Sigmoid colon (tissue), 7 donors: ENCODE measurements at places on chromosomes 1 and 21.

- H3K4me3 ChIP-seq: no peak overlapping the region
- H3K4me1 ChIP-seq: peaks cover 6% of the 10 kb centered on the region
- H3K27ac ChIP-seq: no peak overlapping the region
- H3K36me3 ChIP-seq: no peaks in the 10 kb centered on the region
- no peaks in the 10 kb centered on the region for H3K27me3 ChIP-seq
These were observed 17.1 kb upstream of the PARP1 start for GRCh38 chr1:226425004-226425378.

DNA sequence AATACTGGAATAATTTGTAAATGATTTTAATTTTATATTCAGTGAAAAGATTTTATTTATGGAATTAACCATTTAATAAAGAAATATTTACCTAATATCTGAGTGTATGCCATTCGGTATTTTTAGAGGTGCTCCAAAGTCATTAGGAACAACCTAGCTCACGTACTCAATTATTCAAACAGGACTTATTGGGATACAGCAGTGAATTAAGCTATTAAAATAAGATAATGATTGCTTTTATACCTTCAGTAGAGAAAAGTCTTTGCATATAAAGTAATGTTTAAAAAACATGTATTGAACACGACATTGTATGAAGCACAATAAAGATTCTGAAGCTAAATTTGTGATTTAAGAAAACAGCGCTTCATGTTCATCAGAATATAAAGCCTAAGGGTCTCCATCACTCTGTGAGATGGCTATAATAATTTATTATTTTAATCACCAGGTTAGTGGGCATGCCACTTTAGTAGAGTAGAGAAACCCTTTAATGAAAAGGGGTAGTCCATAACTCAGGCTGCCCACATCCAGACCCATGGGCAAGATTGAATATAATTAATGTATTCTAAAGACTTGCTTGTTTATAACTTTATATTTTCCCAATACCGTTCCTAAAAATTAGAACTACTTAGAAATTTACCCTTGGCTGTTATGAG lies 3.2 kb downstream of the CCN1 start:
- no peak for DNase-seq
- peaks cover 44% of the 10 kb centered on the region for H3K4me1 ChIP-seq
- H3K4me3 ChIP-seq: no peak overlapping the region
- no peaks in the 10 kb centered on the region for H3K27me3 ChIP-seq
- peak overlapping the region; percentile 97 for H3K27ac ChIP-seq
- H3K36me3 ChIP-seq: peaks cover 5% of the 10 kb centered on the region

- peak overlapping the region; percentile 80 for H3K4me3 ChIP-seq
- DNase-seq: peak; percentile 76
- peaks cover 37% of the 10 kb centered on the region for H3K4me1 ChIP-seq
- H3K27me3 ChIP-seq: no peaks in the 10 kb centered on the region
- peak overlapping the region; percentile 91 for H3K27ac ChIP-seq
- peaks cover 11% of the 10 kb centered on the region for H3K36me3 ChIP-seq
These were observed 495 bp downstream of the PI4KB start for GRCh38 chr1:151326619-151327222.

DNA sequence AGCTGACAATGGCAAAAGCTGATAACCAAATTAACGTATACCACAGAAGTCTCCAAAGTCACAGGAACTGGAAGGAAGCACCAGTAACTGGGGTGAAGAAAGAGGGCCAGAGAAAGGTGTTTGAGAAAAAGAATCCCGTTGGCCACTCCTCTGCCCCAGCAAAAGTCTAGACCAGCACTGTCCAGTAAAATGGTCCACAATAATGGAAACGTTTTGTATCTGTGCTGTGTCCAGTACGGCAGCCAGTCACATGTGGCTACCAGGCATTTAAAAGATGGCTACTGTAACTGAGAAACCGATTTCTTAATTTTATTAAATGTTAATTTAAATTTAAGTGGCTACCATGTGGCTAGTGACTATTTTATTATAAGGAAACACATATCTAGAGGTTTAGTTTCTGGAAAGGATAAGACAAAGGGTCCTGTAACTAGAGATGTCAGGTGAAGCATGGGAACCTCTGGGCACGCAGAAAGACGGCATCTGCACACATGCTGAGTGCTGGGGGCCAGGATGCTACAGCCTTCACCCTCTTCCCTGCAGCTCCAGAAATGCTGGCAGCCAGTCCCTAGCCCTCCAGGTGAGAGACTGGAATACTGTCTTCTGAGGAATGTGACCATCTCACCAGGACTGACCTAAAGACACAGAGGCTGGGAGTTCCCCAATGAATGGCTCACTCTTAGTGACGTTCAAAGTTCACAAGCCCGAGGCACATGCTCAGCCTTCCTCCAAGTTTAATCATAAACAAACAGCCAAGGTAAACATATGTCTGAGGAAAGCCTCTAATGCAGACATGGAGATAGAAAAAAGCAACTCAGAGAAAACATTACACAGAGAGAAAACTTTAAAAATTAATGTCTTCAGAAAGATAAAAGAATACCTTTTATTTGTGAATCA lies 50.7 kb downstream of the JAK1 start:
- peaks cover 63% of the 10 kb centered on the region for H3K4me1 ChIP-seq
- H3K27ac ChIP-seq: no peak overlapping the region
- H3K27me3 ChIP-seq: no peaks in the 10 kb centered on the region
- no peaks in the 10 kb centered on the region for H3K36me3 ChIP-seq

- DNase-seq: no peak
- no peak overlapping the region for H3K27ac ChIP-seq
- no peaks in the 10 kb centered on the region for H3K4me1 ChIP-seq
- no peak overlapping the region for H3K4me3 ChIP-seq
These were observed 21.2 kb upstream of the EDEM3 start for GRCh38 chr1:184775885-184776284.

- H3K27me3 ChIP-seq: no peaks in the 10 kb centered on the region
- H3K27ac ChIP-seq: peak overlapping the region; percentile 98
These were observed 573 bp downstream of the KLHL21 start for GRCh38 chr1:6601923-6602668.

GRCh38 chr1:209830722-209831121 lies 3.0 kb downstream of the UTP25 start:
- peaks cover 6% of the 10 kb centered on the region for H3K36me3 ChIP-seq
- no peak overlapping the region for H3K4me3 ChIP-seq
- peaks cover 14% of the 10 kb centered on the region for H3K4me1 ChIP-seq
- no peak for DNase-seq

- no peaks in the 10 kb centered on the region for H3K27me3 ChIP-seq
- H3K27ac ChIP-seq: peak overlapping the region; percentile 95
- H3K4me1 ChIP-seq: peaks cover 48% of the 10 kb centered on the region
- peak overlapping the region; percentile 78 for H3K4me3 ChIP-seq
These were observed 3.0 kb downstream of the SPEN start for GRCh38 chr1:15850471-15851001.

DNA sequence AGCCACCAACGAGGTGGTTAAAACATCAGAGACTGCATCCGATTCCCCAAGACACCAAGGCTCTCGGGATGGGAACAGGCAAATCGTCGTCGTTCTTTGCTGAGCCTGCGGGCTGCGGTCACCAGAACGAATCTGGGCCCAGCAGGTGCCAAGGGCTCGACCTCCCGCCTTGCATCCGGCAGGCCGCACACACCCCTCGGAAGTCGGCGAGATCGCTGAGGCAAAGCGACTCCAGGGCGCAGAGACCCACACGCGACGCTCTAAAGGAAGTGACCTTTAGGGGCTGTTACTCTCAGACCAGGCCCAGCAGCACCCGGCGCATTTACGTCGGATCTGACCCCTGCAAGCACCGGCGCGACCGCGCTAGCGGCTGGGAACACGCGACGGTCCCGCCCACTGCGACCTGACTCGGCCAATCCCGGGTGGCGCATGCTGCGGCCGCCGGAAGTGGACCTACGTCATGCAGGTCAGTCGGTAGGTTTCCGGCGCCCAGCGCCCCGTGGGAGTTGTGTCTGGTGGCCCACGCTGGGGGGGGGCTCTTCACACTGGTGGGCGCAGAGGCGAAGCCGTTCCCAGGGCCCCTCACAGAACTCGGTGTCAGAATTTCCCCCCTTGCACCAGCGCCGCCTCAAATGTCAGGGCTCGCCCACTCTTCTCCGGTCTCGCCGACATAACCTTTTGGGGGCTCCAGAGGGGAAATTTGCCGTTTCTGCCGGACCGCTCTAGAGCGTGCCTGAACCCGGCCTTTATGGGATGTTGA lies 7.5 kb upstream of the PARK7 start:
- H3K27me3 ChIP-seq: no peaks in the 10 kb centered on the region
- H3K4me3 ChIP-seq: peak overlapping the region; percentile 68
- DNase-seq: peak; percentile 98
- H3K27ac ChIP-seq: peak overlapping the region; percentile 89

GRCh38 chr1:210531475-210532222 lies 202.9 kb downstream of the HHAT start:
- no peaks in the 10 kb centered on the region for H3K36me3 ChIP-seq
- H3K27me3 ChIP-seq: no peaks in the 10 kb centered on the region
- no peak overlapping the region for H3K27ac ChIP-seq
- no peak for DNase-seq
- H3K4me1 ChIP-seq: peaks cover 19% of the 10 kb centered on the region

DNA sequence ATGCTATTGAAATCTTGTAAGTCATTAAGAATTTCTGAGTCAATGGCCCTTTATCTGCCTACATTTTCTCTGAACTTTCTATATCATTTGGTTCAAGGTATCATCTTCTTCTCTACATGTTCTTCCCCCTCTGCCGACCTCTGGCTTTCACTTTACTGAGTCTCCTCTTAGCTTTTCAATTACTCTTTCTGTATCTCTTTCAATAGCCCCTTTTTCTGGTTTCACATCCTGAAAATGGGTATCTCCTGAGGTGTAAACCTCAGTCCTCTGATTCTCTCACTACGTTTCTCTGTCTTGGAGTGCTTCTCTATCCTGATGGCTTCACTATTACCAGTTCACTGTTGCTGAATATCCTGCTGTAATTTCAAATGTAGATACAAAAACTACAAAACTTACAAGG lies 98.9 kb downstream of the LYST start:
- peaks cover 9% of the 10 kb centered on the region for H3K36me3 ChIP-seq
- H3K4me3 ChIP-seq: no peak overlapping the region
- H3K27ac ChIP-seq: no peak overlapping the region
- H3K4me1 ChIP-seq: no peaks in the 10 kb centered on the region
- DNase-seq: no peak

GRCh38 chr1:94104776-94105580 lies 16.0 kb downstream of the ABCA4 start:
- H3K36me3 ChIP-seq: no peaks in the 10 kb centered on the region
- no peaks in the 10 kb centered on the region for H3K27me3 ChIP-seq
- no peak for DNase-seq
- H3K4me3 ChIP-seq: no peak overlapping the region
- H3K27ac ChIP-seq: no peak overlapping the region

DNA sequence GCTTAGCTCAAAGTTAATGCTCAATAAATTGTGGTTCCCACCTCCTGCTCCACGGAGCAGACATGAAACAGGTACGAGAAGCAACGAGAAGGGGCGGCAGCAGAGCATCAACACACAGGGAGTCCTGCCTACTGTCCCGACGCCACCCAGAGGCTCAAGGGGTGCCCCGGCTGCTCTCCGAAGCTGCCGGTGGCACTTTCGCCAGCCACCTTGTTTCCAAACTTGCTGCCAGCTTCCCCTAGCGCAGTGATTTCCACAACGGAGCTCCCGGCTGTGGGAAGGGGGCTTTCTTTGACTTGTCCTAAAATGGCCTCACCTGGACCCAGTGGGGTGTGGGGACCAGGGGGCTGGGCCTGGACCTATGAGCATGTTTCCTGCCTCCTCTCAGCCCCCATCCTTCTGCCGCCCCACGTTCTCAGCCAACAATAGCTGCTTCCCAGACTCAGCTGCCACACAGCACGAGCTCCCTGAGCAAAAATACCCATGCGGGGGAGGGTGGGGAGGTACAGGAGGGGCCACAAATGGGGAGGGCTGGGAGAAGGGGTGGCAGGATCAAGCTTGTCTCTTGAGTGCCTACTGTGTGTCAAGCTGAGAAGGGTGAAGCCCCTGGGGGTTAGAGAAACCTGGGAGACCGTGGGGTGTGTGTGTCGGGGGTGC lies 35.6 kb upstream of the ECE1 start:
- H3K36me3 ChIP-seq: peaks cover 4% of the 10 kb centered on the region
- peaks cover 99% of the 10 kb centered on the region for H3K4me1 ChIP-seq
- H3K4me3 ChIP-seq: no peak overlapping the region

GRCh38 chr1:207346513-207346912 lies 25.0 kb downstream of the CD55 start:
- peaks cover 12% of the 10 kb centered on the region for H3K36me3 ChIP-seq
- H3K4me3 ChIP-seq: no peak overlapping the region
- H3K27ac ChIP-seq: no peak overlapping the region
- no peaks in the 10 kb centered on the region for H3K27me3 ChIP-seq
- H3K4me1 ChIP-seq: no peaks in the 10 kb centered on the region

DNA sequence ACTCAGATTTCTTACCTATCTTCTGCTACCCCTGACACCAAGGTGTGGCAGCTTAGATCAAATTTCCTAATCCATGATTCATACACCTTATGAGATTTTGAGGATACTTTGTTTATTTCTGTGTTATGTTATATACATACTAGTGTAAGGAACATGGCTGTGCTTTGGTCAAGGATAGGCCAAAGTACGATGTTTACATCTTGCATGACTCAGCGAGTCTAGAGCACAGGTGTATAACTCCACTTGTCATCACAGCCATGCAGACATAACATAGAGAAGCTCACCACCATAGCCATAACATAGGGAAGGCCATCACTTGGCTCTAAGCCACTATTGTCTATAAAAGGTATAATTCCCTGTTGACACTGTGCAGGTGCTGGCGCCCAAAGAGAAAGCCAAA lies 61.2 kb downstream of the GBP6 start:
- H3K27ac ChIP-seq: no peak overlapping the region
- H3K4me1 ChIP-seq: no peaks in the 10 kb centered on the region
- DNase-seq: no peak
- no peaks in the 10 kb centered on the region for H3K36me3 ChIP-seq
- H3K27me3 ChIP-seq: no peaks in the 10 kb centered on the region
- no peak overlapping the region for H3K4me3 ChIP-seq

DNA sequence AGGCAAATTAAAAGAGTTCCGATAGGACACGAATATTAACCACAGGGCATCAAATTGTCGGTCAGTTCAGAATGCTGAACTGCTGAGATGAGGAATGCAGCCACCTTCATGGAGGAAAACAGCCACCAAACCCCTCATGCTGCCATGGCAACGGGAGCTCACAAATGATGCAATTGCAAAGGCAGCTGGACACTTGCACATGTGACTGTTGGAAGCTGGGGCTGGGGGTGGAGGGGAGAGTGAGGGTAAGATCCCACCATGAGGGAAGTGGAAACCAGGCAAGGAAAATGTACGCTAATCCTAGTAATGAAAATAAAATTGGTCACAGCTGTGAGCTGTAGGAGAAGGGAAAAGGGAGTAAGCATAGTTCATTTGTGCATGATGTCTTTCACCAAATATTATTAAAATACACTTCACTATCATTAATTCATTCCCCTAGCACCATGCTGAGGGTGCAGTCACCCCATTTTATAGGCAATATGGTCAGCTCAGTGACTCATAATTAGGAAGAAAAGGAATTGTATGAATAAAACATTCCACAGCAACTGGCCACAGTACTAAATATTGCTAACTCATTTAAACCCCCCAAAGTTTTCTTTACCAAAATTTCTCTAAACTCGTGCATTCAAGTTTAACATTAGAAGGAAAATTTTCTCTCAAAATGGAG lies 15.3 kb downstream of the BECN2 start:
- H3K4me1 ChIP-seq: no peaks in the 10 kb centered on the region
- no peak for DNase-seq
- no peaks in the 10 kb centered on the region for H3K36me3 ChIP-seq
- no peak overlapping the region for H3K4me3 ChIP-seq
- no peak overlapping the region for H3K27ac ChIP-seq
